Fibroblast of the aortic adventitia (primary cell): ENCODE measurements at places on chromosomes 2 and 18. TPM values are rescaled to one million over a fixed set of nuclear protein-coding genes. Genes with fewer than 3 reads are reported as not detected.
A peak's percentile ranks its signal among the peaks of the same experiment; 100 is the strongest.

G6PC2 gene
- total RNA-seq, result not detected in 2 replicates

IL18R1 gene
- total RNA-seq, result 4.7 and 6.8 TPM in 2 replicates

OTOS gene
- total RNA-seq, result not detected in 2 replicates

PLEK gene
- under 0.01 TPM in 1 of 2 replicates, not detected in the other for total RNA-seq

NAT8 gene
- total RNA-seq, result not detected in 2 replicates

POTEC gene
- under 0.01 TPM in 1 of 2 replicates, not detected in the other for total RNA-seq

DLGAP1 gene
- 0.90 and 1.4 TPM in 2 replicates for total RNA-seq

SPAG16 gene
- total RNA-seq, result 35.2 and 178 TPM in 2 replicates

CPO gene
- 0.18 TPM in 1 of 2 replicates, not detected in the other for total RNA-seq

SERPINB7 gene
- 0.27 TPM in 1 of 2 replicates, not detected in the other for total RNA-seq

PJVK gene
- total RNA-seq, result 1.6 and 2.3 TPM in 2 replicates

DNA sequence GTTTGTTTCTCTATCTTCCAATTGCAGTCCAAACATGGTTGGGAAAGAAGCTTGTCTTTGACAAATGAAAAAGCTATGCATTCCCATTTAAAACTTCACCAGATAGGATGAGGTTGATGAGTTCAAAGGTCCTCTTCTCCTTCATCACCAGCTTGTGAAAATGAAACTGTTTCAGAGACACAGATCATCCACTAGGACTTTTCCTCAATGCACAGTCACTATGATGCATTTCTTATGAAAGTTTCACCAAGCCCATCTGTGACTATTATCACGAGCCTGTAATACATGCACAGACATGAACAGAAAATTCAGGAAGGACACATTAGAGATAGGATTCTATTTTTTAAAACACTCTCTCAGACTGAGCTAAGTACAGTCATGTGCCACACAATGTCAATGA, 644.4 kb downstream of the PLCL1 start:
- no peak for DNase-seq

- peak; percentile 90 for DNase-seq
These were observed 131.9 kb downstream of the GLI2 start for GRCh38 chr2:120867290-120868241.

- DNase-seq, result peak; percentile 39
These were observed 95.8 kb downstream of the SLC25A12 start for GRCh38 chr2:171798156-171798820.

GRCh38 chr18:3481696-3482210, 31.8 kb downstream of the TGIF1 start:
- DNase-seq, result peak; percentile 52

GRCh38 chr2:121266543-121267106, 18.4 kb downstream of the TFCP2L1 start:
- no peak for DNase-seq

DNA sequence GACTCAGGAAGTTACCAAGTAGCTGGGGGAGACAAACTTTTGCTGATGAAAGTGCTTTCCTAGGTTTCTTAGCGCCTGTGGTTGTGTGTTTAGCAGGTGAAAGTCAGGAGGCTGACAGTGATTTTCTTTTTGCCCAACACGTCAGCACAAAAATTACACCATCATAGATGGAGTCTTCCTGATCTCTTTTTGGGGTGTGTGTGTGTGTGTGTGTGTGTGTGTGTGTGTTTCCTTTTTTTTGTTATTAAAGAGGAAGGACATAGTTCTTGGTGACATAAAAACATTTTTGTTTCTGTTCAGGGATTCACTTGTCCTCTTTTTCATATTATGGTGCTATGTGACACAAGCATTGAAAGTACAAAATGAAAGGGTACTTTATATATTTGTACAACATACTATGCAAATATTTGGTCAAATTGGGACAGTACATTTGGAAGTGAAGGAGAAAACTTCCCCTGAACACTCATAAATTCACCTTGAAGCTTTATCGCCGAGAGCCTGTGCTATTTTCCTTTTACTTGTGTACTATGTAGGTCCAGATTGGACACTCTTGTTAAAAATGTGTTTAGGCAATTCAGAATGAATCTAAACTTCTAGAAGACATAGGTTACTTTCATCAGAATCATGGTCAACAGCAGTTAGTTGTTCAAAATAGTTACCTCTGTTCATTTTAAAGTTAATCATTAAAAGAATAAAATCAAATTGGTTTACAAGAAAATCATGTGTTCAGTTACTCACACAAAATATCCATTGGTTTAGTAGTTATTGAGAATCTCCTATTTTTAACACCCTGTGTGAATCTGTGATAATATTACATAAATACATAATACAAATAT, 491.9 kb downstream of the IRS1 start:
- no peak for DNase-seq

DNA sequence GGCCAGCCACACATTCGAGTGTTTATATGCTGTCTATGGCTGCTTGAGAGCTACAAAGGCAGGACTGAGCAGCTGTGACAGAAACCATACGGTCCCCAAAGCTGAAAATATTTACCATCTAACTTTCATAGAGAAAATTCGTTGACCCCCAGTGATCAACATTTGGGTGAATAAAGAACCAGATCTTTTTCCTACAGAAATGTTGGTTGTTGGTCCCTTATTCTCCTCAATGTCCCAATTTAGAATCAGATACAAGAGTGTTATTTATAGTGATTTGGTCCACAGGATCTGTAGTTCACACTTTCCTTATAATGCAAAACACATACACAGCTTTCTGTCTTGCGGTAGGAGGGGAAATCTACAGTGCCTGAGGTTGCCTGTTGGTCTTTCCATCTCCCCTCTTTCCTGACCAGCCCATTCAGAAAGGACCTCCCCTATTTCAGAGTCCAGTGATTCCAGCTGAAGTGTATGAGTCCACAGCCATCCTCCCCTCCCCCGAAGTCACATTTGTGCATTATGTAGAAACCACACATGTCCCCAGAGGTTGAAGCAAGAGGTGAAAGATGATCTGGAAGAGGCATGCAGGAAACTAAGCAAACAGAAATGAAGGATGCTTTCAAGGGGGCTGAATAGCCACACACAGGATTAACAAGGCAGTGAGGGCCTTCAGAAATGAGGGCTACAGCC, 61.9 kb downstream of the SPRED2 start:
- DNase-seq, result no peak

GRCh38 chr18:57797209-57797651, 5.9 kb downstream of the ATP8B1 start:
- no peak for DNase-seq

DNA sequence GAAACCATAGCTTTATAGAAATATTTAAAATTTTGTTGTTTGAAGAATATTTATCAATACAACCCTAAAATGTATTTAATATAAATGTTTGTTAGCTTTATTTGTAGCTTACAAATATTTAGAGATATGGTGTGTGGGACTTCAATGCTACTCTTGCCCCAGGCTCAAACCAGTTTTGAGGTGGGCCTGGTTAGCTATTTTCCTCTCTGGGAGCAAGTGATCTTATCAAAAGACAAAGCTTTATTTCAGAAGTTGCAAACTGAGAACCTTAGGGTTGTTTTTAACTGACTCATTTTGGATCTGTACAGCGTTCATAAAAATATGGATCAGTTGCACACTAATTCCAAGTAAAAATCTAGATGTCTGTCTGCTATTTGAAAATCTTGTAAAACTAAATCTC, 563.6 kb upstream of the CDH2 start:
- DNase-seq, result no peak

GRCh38 chr2:168272225-168272624, 24.8 kb upstream of the STK39 start:
- no peak for DNase-seq

DNA sequence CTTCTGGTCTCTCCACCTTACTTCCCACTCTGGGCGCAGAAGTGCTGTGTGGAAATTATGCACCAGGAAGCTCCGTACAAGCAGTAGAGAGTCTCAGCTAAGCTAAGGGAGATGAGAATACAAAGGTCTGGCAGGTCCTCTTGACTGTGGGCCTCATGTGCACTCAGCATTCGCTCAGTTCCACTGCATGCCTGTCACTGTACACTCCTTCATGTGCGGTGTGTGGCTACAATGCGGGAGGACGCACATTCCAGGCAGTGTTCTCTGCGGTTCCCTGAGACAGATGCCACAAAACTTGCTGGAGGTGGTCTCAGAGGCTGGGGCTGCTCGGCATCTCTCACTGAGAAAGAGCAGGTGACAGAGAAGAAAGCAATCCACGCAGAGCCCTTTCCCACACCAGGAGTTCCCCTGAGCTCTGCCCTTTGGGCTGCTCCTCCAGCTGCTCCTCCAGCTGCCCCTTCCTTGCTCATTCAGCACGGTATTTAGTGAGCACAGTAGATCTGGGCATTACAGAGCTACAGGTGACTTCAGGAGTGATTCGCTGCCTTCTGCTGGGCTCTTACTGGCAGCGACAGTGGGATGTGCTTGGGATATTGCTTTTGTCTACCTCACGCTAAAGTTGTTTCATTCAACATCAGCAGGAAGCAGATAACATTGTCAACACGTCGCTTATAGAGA, 176.6 kb downstream of the SH3RF3 start:
- no peak for DNase-seq

GRCh38 chr2:126979039-126980003, 80.6 kb downstream of the TEX51 start:
- peak; percentile 30 for DNase-seq

GRCh38 chr2:165390875-165391274, 78.6 kb upstream of the CSRNP3 start:
- no peak for DNase-seq

GRCh38 chr18:48036641-48037421, 106.4 kb upstream of the SMAD2 start:
- DNase-seq, result no peak

- DNase-seq, result no peak
These were observed 51.3 kb upstream of the CD302 start for GRCh38 chr2:159849160-159849813.

DNA sequence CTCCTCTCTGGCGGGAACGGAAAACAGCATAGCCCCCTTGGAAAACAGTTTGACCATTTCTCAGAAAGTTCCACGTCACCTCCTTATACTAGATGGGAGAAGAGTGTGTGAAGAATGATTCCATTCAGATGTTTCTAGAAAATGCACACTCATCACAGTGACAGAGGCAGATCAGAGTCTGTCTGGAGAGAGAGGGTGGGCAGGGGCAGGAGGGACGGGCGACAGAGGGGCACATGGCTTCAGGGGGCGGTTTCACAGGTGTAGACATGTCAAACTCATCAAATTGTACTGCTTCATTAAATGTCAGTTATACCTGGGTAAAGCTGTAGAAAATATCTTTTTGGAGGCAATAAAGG, 88.8 kb upstream of the TAF1B start:
- DNase-seq, result no peak

- no peak for DNase-seq
These were observed 706 bp upstream of the BCL11A start for GRCh38 chr2:60554074-60554645.

DNA sequence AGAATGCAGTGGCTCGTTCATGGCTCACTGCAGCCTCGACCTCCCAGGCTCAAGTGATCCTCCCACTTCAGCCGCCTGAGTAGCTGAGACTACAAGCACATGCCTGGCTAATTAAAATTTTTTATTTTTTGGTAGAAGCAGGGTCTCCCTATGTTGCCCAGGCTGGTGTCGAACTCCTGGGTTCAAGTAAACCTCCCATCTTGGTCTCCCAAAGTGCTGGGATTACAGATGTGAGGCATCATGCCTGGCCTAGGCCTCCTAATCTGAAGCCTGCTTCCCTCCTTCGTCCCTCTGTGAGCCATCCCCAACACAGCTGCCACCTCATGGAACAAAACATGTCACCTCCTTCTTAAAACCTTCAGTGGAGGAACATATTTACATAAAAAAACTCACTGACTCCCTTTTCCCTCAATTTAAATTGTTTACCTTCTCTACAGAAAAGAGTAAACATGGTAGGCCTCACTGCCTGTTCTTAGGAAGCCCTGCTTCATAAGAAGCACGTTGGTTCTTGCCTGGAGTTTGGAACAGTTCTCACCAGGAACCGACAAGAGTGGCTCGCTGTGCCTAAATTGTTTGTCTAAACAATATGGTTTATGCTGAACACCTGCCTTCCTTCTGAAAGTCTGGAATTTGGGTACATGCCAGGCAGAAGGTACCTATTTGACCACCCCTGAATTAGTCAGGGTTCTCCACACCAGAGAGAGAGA, 12.1 kb upstream of the RHOB start:
- DNase-seq, result no peak

DNA sequence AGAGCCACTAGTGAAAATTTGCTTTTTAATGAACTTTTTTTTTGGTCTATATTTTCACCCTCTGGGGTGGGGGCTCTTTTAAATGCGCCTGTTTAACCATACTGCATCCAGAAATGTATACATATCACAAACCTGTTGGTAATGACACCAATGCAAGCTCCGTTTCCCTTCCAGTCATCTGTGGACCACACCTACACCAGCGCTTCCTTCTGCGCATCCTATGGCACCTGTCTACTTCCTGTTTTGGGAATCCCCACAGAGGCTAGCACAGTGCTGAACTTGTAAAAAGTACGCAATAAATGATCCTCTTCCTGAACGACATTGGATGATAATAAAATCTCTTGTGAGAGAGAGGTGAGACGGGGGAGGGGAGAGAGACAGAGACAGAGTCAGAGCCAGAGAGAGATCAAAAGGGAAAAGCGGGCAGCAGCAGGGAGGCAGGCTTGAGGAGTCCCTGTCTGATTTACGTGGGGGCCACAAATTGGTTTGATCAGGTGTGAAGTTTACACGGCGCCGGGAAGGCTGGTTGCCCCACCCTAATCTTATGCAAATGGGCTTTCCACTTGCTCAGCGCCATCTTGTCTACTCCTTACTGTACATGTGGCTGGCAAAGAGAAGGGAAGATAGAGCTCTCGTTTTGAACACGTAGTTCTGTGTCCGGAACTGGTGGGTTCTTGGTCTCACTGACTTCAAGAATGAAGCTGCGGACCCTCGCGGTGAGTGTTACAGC, 38.1 kb upstream of the SLC38A11 start:
- DNase-seq, result no peak

DNA sequence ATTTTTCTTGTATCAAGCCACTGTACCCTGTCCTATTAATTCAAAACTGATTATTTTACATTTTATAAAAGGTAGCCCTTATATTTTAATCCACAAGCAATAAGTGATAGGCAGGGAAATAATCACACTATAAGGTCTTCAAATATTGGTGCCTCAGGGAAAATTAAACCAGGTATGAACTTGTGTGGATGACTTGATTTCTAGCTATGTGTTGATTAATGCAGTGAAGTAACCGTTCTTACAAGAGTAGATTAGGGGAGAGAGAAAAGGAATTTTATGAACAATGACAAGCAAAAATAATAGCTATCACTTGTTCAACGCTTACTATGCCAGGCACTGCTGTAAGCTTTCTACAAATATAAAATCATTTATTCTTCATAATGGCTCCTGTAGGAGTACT, 199.6 kb downstream of the PTGR3 start:
- DNase-seq, result no peak

DNA sequence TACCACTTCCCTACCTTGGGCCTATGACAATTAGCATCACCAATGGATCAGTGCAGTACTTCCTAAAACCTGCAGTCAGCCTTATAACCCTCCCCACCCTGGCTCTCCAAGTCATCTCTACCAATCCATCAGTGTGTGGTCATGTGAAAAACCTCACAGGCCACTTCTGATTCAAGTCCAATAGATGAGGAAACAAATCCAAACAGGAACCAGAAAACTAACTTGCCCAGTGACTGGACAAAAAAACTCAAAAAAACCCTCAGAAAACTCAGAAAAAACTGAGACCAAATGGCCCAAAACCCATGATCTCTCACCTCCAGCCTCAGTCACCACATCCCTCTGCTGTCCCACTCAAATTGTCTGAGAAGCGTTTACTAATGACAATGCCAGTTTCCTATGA, 43.3 kb downstream of the TGFA start:
- no peak for DNase-seq

GRCh38 chr2:170771421-170771937, 1.3 kb downstream of the ERICH2 start:
- peak; percentile 20 for DNase-seq
